ENCODE measurements at places on chromosomes 3 and 15.

DNA sequence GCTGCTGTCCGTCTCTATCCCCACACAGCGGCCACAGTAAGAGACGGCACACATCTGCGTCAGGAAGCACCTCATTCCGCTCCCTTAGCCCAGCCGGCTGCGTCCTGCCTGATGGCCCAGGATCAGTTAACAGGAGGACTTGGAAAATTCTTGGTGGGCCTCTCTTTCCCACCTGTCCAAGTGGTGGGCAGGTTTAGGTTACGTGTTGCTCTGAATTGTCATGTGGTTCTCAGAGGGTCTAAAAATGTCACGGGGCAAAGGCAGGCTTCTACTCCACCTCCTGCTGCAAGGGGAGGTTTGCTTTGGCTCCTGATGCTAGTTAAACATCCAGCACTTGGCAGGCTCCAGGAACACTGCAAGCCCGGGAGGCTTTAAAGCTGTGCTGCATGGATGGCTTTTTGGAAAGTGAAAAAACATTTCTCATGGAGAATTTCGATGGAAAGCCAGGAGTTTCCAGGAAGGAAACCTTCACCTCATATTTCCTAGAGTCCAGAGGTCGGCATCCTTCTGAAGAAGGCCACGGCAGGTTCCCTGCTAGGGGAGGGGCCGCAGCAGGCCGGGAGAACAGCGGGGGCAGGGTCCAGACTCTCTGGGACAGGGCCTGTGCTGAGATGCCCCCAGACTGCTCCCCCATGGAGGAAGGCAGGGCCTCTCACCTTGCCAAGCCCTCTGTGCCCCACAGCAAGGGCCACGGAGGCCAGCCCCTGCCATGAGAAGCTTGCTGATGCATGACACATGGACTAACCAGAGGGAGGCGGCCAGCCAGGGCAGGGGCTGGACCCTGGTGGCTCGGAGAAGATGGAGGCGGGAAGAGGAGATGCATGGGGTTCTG is 10.8 kb downstream of the CTSH start:
- peaks cover 10% of the 10 kb centered on the region for H3K36me3 ChIP-seq
- no peak overlapping the region for H3K4me3 ChIP-seq
- no peak for DNase-seq

GRCh38 chr3:42581709-42582473 is at the start of gene SEC22C:
SEC22C (minus strand) TSS chr3:42581967; CDS start chr3:42569046, 12,921 bp downstream.
- H3K4me3 ChIP-seq, result peak within 1 kb of the TSS; percentile 88
- peak; percentile 85 for DNase-seq
- peaks cover 6% of the 10 kb centered on the region for H3K36me3 ChIP-seq

GRCh38 chr15:94081829-94082228 is 149.5 kb upstream of the MCTP2 start:
- DNase-seq, result no peak
- no peaks in the 10 kb centered on the region for H3K4me1 ChIP-seq
- no peaks in the 10 kb centered on the region for H3K36me3 ChIP-seq
- H3K27me3 ChIP-seq, result no peaks in the 10 kb centered on the region
- no peak overlapping the region for H3K4me3 ChIP-seq

- no peak for DNase-seq
- H3K27me3 ChIP-seq, result no peaks in the 10 kb centered on the region
Observed at GRCh38 chr3:169384573-169384972, 278.9 kb downstream of the MECOM start.

DNA sequence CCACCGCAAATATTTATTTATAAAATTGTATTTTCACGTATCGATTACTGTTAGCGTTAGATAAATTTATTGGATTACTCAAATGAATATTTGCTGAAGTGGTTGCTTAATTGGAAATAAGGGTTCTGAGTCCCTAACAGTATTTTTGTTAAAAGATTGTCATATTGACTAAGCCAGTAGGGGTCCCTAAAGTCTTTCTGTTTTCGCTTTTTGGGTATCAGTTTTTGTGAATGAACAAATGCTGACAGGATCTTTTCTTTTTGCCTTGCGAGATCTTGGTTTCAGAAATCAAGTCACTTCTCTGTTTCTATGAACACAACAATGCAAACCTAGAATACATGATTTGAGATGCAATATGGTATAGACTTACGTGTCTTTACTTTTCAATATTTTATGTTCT is 7.1 kb downstream of the RAD51 start:
- H3K36me3 ChIP-seq, result peaks cover 2% of the 10 kb centered on the region
- H3K27ac ChIP-seq, result no peak overlapping the region
- H3K4me1 ChIP-seq, result no peaks in the 10 kb centered on the region
- H3K27me3 ChIP-seq, result no peaks in the 10 kb centered on the region

- no peak overlapping the region for H3K4me3 ChIP-seq
- H3K4me1 ChIP-seq, result no peaks in the 10 kb centered on the region
- H3K36me3 ChIP-seq, result no peaks in the 10 kb centered on the region
- no peak overlapping the region for H3K27ac ChIP-seq
- H3K27me3 ChIP-seq, result no peaks in the 10 kb centered on the region
Observed at GRCh38 chr15:60773901-60774300, 295.0 kb upstream of the ICE2 start.

DNA sequence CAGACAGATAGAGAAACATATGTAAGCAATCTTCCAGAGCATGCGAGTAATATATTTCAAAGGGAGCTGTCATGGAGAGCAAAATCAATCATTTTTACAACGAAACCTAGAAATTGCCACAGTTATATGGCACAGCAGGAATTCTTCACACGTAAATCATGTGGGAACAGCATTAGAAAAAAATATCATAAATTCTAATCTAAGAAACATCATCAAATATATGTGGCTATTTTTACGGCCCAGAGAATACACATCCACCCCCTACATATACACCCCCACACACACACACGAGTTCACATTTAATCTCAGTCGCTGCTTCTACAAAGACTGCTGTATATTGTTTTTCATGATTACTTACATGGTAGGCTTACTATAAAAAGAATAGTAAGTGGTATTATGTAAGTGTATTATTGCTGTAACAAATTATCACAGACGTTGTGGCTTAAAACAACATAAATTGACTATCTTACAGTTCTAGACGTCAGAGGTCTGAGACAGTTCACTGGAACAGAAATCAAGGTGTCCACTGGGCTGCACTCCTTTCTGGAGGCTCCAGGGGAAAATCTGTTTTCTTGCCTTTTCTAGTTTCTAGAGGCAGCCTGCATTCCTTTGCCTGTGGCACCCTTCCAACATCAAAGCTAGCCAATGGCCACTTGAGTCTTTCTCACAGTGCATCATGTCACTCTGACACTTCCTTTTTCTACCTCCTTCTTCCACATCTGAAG is 363.3 kb downstream of the ULK4 start:
- no peak overlapping the region for H3K27ac ChIP-seq
- H3K27me3 ChIP-seq, result no peaks in the 10 kb centered on the region
- no peaks in the 10 kb centered on the region for H3K36me3 ChIP-seq
- no peak for DNase-seq

DNA sequence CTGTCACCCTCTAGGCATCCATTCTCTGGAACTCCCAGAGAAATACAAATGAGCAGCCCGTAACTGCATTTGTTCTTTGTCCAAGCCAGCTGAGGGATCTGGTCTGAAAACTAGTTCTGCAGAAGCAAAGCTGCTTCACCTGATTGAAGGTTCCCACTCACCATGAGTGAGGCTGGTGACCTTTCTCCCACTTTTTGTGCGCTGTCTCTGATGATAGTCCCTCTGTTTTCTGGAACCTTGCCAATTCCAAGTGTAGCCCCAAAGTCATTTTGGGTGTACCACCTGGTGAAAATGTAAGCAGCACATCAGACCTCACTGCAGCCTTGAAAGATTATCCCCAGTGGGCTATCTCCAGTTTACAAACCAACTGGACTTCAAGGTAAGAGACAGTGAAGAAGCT is 39.4 kb upstream of the BFSP2 start:
- no peak overlapping the region for H3K4me3 ChIP-seq
- no peaks in the 10 kb centered on the region for H3K36me3 ChIP-seq
- DNase-seq, result no peak

DNA sequence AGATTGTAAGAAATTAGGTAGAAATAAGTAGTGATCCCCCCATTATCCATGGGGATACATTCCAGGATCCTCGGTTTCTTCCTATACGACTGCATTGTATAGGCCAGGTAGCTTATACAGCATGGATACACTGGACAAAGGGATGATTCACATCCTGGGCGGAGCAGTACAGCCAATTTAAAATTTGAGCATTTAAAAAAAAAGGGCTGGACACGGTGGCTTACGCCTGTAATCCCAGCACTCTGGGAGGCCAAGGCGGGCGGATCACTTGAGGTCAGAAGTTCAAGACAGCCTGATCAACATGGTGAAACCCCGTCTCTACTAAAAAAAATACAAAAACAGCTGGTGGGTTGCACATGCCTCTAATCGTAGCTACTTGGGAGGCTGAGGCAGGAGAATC is 976 bp upstream of the ARGFX start:
- no peak overlapping the region for H3K27ac ChIP-seq
- DNase-seq, result no peak
- no peaks in the 10 kb centered on the region for H3K36me3 ChIP-seq
- H3K4me1 ChIP-seq, result no peaks in the 10 kb centered on the region

- no peak overlapping the region for H3K4me3 ChIP-seq
- no peaks in the 10 kb centered on the region for H3K36me3 ChIP-seq
Observed at GRCh38 chr15:58541410-58542087, 109.8 kb downstream of the LIPC start.

GRCh38 chr3:150797155-150797554 is 34.2 kb upstream of the SIAH2 start:
- no peaks in the 10 kb centered on the region for H3K27me3 ChIP-seq
- H3K4me3 ChIP-seq, result no peak overlapping the region
- H3K4me1 ChIP-seq, result peaks cover 9% of the 10 kb centered on the region
- no peak for DNase-seq

GRCh38 chr3:160224811-160225175 is 429 bp upstream of the C3orf80 start:
- no peak for DNase-seq
- no peaks in the 10 kb centered on the region for H3K36me3 ChIP-seq
- no peak overlapping the region for H3K27ac ChIP-seq
- H3K27me3 ChIP-seq, result peaks cover 29% of the 10 kb centered on the region

- H3K27me3 ChIP-seq, result no peaks in the 10 kb centered on the region
- no peak overlapping the region for H3K27ac ChIP-seq
- no peak overlapping the region for H3K4me3 ChIP-seq
- no peaks in the 10 kb centered on the region for H3K4me1 ChIP-seq
Observed at GRCh38 chr3:169513672-169514071, 149.8 kb downstream of the MECOM start.

DNA sequence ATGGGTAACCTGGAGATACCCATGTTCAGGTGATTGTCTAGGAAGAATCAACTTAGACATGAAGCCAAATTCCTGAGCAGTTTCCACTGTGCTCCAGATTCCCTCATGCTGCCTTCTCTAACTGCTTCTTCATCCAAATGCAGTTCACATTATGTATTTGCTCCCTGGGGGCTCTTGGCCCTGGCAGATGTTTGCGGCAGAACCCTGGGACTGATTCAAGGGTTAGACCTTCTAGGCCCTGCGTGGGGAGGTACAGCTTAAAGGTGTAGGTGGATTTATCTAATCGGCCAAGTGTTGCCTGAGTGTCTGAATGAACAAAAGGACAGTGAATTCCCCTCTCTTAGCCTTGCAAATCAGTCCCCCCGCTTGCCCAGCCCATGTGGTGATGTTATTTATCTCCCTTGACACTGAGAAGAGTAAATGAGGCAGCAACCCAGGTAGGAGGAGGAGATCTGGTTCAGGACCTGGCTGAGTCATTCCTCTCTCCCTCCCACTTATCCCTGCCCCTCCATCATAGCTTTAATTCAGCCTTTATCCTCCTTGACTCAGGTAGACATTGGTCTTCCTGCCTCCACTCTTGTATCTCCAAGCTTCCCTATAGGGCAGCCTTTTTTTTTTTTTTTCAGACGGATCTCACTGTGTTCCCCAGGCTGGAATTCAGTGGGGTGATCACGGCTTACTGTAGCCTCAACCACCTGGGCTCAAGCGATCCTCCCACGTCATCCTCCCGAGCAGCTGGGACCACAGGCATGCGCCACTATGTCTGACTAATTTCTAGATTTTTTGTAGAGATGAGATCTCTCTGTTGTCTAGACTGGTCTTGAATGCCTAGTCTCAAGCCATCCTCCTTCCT is 54.8 kb downstream of the MAGEF1 start:
- no peak overlapping the region for H3K4me3 ChIP-seq
- no peaks in the 10 kb centered on the region for H3K27me3 ChIP-seq
- peaks cover 24% of the 10 kb centered on the region for H3K4me1 ChIP-seq
- peak; percentile 40 for DNase-seq

GRCh38 chr15:40103864-40104271 is 4.8 kb downstream of the BMF start:
- H3K27me3 ChIP-seq, result peaks cover 16% of the 10 kb centered on the region
- DNase-seq, result no peak
- H3K36me3 ChIP-seq, result no peaks in the 10 kb centered on the region
- H3K4me1 ChIP-seq, result peaks cover 65% of the 10 kb centered on the region
- H3K27ac ChIP-seq, result peak overlapping the region; percentile 78

DNA sequence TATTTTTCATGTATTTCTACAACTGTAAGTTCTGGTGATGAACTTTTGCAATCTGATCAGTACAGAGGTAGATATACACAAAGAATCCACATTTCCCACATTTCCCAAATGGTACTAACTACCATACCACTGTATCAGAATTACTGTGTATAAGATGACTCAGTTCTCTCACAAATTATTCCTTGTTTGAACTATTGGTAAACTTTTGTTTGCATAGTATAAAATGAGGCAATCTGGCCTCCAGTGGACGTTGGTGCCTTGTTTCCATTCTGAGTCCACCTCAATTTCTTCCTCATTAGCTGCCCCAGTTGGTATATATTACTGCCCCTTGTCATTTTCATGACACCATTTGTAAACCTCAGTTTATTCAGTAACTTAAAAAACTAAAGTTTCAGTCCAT is 38.5 kb downstream of the SPTSSB start:
- no peak overlapping the region for H3K4me3 ChIP-seq
- no peaks in the 10 kb centered on the region for H3K27me3 ChIP-seq
- no peak overlapping the region for H3K27ac ChIP-seq
- H3K36me3 ChIP-seq, result no peaks in the 10 kb centered on the region

DNA sequence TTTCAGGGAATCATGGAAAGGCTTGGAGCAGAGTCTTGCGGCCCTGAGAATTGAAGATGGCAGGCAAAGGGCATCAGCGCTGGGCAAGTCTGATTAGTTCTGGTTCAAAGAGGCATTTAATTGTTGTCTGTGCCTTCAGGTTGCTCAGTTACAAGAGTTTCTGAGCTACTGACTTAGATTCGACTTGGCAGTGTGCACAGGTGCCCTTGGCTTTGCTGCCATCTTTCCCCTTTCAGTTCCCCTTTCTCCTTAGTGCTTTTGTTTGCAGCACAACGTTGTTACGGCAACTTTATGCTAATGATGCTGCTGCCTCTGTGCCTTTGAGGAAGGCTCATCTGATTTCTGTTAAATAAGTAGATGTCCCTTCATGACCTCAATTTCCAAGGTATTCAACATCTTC is 12.5 kb downstream of the P2RY14 start:
- no peak overlapping the region for H3K27ac ChIP-seq
- H3K27me3 ChIP-seq, result no peaks in the 10 kb centered on the region
- no peak overlapping the region for H3K4me3 ChIP-seq
- peak; percentile 55 for DNase-seq
- H3K36me3 ChIP-seq, result no peaks in the 10 kb centered on the region
